ENCODE measurements at places on chromosomes 1 and 21. TPM values are rescaled to one million over a fixed set of nuclear protein-coding genes. Genes with fewer than 3 reads are reported as not detected.

GRCh38 chr1:6869545-6869944 is 84.3 kb downstream of the CAMTA1 start:
- peaks cover 89% of the 10 kb centered on the region for H3K4me1 ChIP-seq
- H3K27me3 ChIP-seq = no peaks in the 10 kb centered on the region
- no peak overlapping the region for H3K27ac ChIP-seq
- DNase-seq = no peak
- no peaks in the 10 kb centered on the region for H3K36me3 ChIP-seq
- no peak overlapping the region for H3K4me3 ChIP-seq

DNA sequence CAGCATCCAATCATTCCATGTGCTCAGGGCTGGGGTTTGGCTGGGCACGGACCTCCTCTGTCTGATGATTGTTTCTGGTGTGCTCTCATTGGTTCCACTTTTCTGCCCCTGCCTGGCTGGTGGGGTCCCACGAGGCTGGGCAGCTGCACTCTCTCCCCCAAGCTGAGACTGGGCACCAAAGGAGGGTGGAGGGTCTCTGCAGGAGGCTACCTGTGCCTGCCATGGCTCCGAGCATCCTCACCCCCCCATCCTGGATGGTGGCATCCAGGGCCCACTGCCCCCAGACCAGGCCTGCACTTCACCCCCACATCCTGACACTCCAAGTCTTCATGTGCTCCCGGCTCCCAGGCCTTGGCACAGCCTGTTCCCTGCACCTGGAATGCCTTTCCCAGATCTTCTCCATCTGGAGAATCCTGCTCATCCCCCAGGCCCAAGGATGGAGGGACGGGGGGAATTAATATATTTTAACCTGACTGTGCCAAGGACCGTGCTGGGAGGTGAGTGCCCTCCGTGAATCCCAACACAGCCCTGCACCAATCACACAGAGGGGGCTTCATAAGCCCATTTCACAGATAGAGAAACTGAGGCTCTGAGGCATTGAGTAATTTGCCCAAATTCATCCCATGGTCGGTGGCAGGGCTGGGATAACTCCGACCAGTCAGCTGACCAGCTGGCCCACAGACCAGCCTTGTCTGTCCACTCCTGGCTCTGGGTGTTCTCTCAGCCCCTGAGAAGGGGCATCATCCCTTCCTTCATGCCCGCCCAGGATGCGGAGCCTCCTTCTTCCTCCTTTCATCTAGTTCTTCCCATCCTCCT is 403.4 kb downstream of the MATN1 start:
- no peak overlapping the region for H3K27ac ChIP-seq
- H3K27me3 ChIP-seq = no peaks in the 10 kb centered on the region
- H3K36me3 ChIP-seq = no peaks in the 10 kb centered on the region
- H3K4me3 ChIP-seq = no peak overlapping the region
- H3K4me1 ChIP-seq = no peaks in the 10 kb centered on the region
- DNase-seq = no peak

The VCAM1 gene
- 77.6 TPM for total RNA-seq

The GFI1 gene
- 2.4 TPM for total RNA-seq

Data from thoracic aorta (tissue), 2 donors.